ENCODE measurements at places on chromosomes 13 and 19. TPM values are rescaled to one million over a fixed set of nuclear protein-coding genes. Genes with fewer than 3 reads are reported as not detected.

Gene LILRB4
- not detected for total RNA-seq

Gene BRCA2
- 18.4 TPM for total RNA-seq

Gene COX6B2
- total RNA-seq, result 0.51 TPM

Gene KHSRP
- total RNA-seq, result 278 TPM

Gene TEX29
- total RNA-seq, result 0.81 TPM

Gene KIR3DL2
- 0.96 TPM for total RNA-seq

Gene CPB2
- not detected for total RNA-seq

Gene FXYD7
- total RNA-seq, result 2.2 TPM

Gene ATP4B
- total RNA-seq, result not detected

Gene PALM
- not detected for total RNA-seq

Gene GPC6
- not detected for total RNA-seq

Gene ZSCAN4
- total RNA-seq, result not detected

Gene ADGRE2
- total RNA-seq, result 2.3 TPM

Gene SGCG
- not detected for total RNA-seq

Gene PGLYRP2
- 0.34 TPM for total RNA-seq

Gene ATXN8OS
- total RNA-seq, result not detected
